ENCODE measurements at places on chromosomes 1 and 21.

DNA sequence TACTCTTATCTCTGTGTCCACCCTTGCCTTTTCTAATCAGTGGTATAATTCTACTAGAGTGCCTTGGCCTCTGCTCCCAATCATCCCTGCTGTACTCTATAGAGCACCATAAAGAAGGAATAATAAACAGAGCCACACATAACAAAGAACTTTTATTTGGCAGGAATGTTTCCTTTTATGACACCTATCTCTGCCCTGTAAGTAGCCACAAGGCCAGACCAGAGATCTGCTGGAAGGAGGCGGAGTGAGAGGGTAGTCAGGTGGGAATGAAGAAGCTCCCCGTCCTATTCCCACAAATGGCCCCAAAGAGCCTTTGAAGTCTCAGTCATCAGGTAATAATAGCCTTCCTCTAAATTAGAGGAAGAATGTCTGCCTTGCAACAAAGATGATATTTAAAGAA is 32.7 kb downstream of the WLS start:
- DNase-seq, result no peak

DNA sequence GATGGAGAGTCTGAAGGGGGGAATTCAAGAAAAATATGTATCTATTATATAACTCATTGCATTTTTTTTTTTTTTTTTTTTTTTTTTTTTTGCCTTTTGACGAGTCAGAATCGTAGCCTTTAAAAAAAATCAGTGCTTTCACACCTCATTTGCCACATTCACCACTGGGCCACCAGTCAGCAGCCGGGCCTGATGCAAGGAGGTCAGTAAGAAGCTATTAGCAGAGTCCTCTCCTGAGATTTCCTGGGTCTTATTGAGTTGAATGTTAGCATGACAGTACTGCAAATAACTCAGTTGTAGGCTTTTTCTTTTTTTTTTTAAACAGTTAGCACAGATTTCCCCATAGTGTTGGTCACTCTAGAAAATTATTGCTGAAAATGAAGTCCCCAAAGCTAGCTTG is 139.8 kb downstream of the SPATA17 start:
- DNase-seq, result no peak

GRCh38 chr1:36693161-36693525 is 210.4 kb upstream of the CSF3R start:
- no peak for DNase-seq

DNA sequence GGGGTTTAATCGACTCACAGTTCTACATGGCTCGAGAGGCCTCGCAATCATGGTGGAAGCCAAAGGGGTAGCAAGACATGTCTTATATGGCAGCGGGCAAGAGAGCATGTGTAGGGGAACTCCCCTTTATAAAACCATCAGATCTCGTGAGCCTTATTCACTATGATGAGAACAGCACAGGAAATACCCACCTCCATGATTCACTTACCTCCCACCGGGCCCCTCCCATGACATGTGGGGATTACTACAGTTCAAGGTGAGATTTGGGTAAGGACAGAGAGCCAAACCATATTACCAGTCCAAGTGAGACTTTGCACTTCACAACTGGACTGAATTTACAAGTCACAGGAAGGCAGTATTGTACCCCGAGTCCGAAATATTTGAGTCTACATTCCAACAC is 73.9 kb upstream of the ANGPTL1 start:
- no peak for DNase-seq

GRCh38 chr1:186834399-186834958 is 5.7 kb downstream of the PLA2G4A start:
- DNase-seq, result no peak

DNA sequence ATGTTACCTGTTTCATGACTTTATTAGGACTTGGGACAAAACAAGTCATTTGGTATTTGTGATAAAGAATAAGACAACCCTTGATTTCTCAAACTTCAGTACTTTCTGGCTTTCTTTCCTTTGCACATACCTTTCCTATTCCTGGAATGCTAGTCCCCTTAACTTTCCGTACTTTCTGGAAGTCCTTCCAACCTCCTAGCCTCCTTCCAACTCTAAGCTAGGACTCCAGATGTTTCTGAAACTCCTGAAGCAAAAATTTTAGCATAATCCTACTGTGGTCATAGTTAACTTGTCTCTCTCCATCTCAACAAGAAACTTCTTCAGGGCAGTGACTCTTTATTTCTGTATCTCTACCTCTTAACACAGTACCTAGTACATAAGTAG is 19.8 kb upstream of the C1orf105 start:
- no peak for DNase-seq

- DNase-seq, result no peak
Observed at GRCh38 chr1:54271341-54271740, 71.4 kb downstream of the MRPL37 start.

- no peak for DNase-seq
Observed at GRCh38 chr1:27031235-27032118, 18.8 kb upstream of the TENT5B start.

DNA sequence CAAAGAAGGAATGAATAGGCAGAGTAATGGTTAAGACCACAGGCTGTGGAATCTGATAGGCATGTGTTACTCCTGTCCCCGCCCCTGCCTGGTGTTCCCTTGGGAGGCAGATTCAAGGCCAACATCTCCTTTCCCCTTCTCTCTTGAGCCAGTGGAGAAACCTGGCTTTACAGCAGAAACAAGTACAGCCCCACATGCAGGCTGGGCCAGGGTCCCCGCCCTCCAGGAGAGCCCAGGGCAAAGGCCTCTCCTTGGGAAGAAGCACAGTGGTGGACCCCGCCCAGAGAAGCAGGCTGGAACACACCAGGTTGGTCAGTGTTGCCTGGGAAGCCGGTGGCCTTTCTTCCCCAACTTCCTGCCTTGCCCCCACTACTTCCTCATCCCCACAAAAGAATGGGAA is 6.8 kb downstream of the C1orf167 start:
- no peak for DNase-seq

GRCh38 chr1:1281533-1282321 is 1.5 kb downstream of the SCNN1D start:
- no peak for DNase-seq

- no peak for DNase-seq
Observed at GRCh38 chr1:231860221-231861088, 233.9 kb downstream of the DISC1 start.

DNA sequence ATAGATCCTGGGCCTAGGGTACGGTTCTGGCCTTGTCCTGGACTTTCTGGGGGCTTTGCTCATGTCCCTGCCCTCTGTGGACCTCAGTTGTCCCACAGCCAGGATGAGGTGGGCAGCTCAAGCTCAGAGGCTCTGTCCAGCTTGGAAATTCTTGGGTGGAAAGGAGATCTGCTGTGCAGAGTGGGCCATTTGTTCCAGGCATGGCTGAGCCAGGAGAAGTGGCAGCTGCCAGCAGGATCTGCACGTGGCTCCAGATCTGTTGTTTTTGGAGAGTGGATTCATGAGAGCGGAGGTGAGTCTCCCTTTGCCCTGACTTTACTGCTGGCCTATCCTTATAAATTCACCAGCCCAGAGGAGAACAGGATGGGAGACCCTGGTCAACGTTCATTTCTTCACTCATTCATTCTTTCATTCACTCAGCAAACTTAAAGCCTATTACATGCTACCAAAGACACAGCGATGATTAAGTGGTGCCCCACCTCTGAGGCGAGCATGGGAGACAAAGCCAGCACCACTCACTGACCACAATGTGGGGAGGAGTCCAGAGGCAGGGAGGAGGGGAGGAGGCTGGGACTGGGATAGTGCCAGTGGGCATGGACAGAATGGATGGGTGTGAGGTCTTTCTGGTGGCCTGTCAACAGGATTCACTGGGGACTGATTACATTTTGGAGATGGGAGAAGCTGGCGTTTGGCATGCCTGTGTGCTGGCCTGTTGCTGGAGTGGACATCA is 205.1 kb downstream of the TRABD2B start:
- no peak for DNase-seq

DNA sequence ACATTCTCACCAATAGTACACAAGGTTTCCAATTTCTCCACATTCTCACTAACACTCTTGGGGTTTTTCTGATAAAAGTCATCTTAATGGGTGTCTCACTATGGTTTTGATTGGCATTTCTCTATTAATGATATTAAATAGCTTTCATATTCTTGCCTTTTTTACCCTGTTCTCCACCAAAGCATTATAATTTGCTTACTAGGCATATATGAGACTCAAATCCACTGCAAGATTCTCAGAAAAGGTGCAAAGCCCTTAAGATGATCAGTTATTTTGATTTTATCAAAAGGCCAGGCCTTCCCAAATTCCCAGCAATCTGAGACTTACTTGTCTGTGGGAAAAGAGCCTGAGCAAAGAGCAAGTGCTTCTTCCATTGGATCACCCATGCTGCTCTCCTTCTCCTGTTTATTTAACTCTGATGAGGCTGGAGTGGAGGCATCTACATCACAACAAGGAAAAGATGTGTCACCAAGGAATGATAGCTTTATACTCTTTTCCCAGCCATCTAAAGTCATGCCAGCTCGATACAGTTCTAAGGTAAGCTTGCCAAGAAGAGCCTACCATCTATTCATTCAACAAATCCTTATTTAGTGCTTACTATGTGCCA is 24.6 kb downstream of the CLSPN start:
- DNase-seq, result no peak

GRCh38 chr1:226111883-226112261 is 49.4 kb downstream of the H3-3A start:
- no peak for DNase-seq

DNA sequence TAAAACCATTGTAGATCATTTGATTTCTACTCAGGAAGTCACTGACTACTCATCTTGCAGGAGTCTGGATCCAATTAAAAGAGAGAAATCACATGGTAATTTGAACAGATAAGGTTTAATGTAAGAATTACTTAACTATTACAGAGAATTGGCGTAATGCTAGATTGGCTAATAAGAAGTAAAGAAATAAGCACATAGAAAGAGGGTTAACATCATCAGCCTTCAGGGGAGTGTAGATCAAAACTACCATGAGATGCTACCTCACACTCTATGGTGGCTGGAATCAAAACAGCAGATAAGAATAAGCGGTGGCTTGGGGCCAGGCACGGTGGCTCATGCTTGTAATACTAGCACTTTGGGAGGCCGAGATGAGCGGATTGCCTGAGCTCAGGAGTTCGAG is 11.7 kb downstream of the ST3GAL3 start:
- DNase-seq, result no peak

DNA sequence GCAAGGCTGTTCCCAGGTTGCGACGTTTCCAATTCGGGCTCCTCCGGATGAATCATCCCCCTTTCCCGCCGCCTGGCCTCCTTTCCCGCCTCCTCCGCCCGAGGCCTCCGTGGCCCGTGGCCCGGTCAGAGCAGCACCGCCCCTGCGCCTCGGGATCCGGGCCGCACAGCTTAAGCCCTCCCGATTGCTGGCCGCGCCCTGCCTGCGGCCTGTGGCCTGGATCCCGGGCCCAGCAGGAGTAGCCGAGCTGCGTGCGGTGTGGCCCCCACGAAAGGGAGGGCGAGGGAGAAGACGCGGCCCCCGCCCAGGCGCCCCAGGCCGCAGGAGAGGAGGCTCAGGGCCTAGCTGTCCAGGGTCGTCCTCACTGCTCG is 1.0 kb downstream of the TMEM200B start:
- no peak for DNase-seq

- DNase-seq, result no peak
Observed at GRCh38 chr1:201536558-201536957, 2.4 kb upstream of the NAV1 start.

GRCh38 chr1:6470132-6471085 is 4.4 kb upstream of the TNFRSF25 start:
- DNase-seq, result no peak

DNA sequence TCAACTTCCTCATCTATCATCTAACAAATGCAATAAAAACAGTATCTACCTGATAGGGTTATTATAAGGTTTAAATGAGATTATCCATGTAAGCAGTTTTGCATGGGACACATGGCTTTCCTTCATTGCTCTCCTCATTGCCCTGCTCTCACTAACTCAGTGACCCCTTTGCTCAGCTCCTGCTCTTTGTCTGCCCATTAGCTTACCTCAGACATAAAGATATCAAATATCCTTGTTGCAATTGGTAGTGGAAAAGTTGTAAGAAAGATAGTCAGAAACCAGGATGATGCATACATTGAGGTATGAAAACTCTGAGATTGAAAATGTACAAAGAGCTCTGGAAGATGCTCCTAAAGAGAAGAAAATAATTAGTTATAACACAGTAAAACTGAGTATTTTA is 89.8 kb downstream of the EVI5 start:
- DNase-seq, result no peak

GRCh38 chr1:117569856-117570255 is 36.0 kb upstream of the TENT5C start:
- DNase-seq, result no peak

DNA sequence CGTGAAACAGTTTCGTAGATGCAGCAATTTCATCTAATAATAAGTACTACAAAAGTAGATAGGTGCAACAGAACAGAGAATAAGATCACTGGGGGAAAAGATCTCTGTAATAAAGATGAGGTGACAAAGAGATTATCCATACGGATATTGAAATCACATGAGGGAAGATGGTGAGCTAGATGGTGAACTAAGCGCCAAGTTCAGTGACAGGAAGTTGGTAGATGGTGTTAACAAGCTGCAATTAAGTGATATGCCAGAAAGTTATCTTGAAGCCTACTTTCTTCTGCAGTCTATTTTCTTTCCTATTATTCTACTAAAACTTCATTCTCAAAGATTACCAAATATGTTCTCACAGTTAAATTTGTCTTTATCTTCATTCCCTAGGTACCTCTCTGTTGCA is 7.1 kb downstream of the LRIF1 start:
- no peak for DNase-seq

DNA sequence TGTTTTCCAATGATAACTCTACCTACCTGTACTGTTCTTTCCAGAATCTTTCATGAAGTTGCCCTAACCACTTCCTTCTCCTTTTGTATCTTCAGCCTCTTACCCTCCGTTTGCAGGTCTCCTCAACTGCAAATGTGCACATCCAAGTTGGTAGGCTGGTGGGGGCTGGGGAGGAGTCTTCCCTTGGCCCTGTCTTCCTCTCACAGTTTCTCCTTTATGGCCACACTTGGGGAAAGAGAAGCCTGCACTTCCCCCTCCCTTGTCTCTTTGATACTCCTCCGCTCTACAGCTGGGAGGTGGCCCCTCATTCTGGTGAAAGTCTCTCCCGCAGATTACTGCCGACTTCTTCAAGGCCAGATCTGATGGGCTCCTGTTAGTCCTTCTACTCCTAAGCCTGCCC is 26.9 kb upstream of the GPR88 start:
- DNase-seq, result no peak

DNA sequence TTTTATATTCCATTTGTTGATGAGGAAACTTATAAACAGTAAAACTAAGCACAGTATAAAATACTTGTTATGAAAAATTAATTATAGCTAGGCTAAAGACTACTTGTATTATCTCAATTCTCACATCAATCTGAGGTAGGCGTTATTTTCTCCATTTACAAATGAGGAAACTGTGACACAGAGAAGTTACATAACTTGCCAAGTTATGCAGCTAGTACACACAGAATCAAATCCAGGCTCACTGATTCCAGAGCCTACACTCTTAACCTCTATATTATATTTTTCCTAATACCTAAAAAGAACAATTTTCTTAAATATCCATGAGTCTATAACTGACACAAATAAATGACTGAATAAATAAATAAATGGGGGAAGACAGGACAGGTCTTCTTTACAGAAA is 11.2 kb upstream of the VPS45 start:
- no peak for DNase-seq

- DNase-seq, result no peak
Observed at GRCh38 chr1:205970486-205970885, 27.2 kb upstream of the SLC26A9 start.

Data from CD4-positive, alpha-beta T cell treated with Interleukin-10 for 1 hour (primary cell).